Naive thymus-derived CD8-positive, alpha-beta T cell (primary cell): ENCODE measurements at places on chromosomes 7 and 10.

- no peak for DNase-seq
Observed at GRCh38 chr7:94908323-94909178, 1.2 kb downstream of the PPP1R9A start.

GRCh38 chr7:29332875-29333855 lies 138.6 kb downstream of the CHN2 start:
- no peak for DNase-seq

DNA sequence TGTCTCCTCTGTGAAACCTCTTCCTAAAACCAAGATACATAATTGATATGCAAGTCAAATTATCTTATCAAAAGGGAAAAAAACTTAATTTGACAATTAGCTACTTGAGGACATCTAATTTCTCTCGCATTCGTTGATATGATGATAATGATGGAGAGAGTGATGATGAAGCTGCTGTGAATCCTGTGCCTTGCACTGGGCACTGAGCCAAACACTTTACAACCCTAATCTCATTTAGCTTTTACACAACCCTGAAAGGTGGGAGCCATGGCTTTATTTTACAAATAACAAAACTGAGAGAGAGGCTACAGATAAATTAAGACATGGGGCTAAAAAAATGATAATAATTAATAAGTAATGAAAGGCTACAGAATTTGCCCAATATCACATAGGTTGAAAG lies 176.0 kb downstream of the NOC3L start:
- DNase-seq = no peak

DNA sequence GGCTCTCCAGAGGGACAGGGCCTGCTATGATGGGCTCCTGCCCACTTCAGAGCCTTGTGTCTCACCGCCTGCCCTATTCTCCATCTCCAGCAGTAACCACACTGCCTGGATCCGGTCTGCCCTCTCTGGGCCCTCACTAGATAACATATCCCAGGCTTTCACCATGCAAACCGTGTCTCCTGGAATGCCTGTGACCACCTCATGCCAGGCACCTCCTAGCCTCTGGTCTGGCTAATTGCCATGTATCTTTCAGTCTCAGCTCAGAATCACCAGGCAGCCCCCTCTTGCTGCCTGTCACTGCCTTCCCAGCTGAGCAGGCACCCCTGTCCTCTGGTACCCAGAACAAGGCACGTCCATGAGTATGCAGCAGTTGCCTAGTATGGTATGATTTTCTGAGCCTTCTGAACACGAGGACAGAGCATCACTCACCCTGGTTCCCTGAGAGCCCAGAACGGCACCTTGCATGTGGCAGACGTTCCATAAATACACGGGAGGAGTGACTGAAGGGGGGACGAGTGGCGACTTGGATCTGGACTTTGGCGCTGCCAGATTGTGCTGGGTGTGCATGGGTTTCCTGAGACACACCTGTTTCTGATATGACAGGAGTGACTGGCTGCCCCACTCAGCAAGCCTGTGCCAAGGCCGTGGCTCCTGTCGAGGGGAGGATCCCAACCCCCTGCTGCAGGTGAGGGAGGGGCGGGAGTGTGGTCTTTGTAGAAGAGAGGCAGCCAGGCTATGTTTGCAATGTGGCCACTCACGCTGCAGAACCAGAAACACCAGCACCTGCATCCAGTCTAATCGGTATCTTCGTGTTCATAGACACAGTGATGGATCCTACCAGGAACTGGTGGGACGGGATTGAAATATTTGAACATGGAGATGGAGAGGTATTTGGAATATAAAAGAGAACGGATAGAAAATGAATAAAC lies 95.2 kb downstream of the VOPP1 start:
- no peak for DNase-seq

DNA sequence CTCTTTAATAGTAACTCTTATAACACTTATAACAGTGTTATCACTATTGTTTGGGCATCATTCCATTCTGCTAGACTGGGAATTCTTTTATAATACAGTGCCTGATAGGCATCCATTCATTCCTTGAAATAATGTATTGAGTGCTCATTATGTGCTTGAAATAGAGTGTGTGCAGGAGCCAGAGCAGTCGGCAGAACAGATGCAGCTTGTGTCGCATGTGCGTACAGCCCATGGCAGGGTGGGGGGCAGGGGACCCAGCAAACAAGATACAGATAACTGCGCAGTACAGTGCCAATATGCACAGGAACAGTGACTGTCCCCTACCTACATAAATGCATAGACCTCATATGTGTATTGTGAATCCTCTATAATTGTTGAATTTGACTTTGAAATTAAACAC lies 99.3 kb downstream of the KAT6B start:
- no peak for DNase-seq

GRCh38 chr7:13920053-13920697 lies 69.3 kb downstream of the ETV1 start:
- DNase-seq = no peak

GRCh38 chr10:116082206-116082605 lies 190.8 kb downstream of the GFRA1 start:
- DNase-seq = no peak

- DNase-seq = no peak
Observed at GRCh38 chr10:13276749-13277365, 23.0 kb downstream of the PHYH start.

GRCh38 chr10:4663162-4663992 lies 162.6 kb upstream of the AKR1E2 start:
- no peak for DNase-seq

DNA sequence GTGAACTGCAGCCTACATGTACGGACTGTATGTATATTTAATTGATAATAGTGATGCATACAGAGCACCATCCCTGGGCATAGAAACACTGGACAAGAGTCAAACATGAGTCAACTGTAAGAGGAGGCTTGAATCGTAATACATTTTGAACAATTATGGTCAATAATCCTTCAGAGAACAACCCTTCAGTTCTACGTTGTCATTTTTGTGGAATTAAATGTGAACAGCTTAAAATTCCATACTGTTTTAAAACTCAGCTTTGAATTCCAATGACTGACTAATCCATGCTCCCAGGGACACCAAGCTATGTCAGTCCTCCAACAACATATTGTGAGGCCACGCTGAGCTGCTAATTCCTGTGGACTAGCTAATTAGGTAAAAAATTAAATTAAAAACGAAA lies 41.5 kb upstream of the KMT2E start:
- DNase-seq = no peak

DNA sequence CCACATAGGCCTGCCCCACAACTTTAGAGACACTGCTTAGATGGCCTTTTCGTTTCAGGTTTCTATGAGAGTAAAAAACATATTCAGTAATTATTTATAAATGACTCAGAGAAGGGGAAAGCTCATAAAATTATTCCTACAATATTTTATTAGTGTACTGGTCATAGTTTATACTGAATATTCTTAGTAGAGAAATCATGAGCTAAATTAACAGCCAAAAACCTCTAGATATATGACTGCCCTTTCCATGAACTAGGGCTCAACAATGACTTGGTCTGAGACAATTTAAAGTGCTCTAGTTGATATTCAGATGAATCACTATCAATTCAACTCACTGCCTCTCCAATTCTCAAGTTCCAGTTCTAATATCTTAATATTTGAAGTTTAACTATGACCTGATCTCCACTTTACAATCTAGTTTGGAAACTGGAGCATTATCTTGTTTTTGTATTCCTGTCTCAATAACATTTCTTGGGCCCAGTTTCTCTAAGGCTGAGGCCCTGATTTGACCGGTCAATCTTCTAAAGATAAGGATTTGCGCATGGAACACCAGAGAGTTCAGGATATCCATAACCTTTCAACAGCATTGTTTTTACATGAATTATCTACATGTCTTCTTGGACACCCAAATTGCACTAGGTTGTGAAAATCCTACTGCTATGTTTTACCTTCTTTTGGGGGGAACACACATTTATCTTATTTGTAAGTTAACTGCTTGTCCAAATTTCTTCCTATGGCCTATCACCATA lies 141.6 kb downstream of the DGKB start:
- no peak for DNase-seq

DNA sequence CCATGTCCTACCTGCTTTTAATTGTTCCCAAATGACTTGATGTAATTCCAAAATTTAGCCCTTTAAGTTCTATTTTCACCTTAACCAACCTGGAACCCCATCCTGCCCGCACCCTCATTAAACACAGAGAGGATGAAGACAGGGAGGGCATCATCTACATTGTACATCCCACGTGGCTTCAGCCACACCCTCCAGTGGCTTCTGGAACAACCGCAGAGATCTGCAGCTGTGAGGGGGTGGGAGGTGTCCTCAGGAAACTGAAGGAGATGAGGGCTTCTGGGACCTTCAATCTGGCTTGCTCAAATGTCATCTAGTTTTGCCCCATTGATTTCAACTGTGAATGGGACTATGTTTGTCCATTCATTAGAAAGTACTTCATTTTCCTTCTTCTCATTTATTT lies 39.0 kb downstream of the AKR1B1 start:
- no peak for DNase-seq

DNA sequence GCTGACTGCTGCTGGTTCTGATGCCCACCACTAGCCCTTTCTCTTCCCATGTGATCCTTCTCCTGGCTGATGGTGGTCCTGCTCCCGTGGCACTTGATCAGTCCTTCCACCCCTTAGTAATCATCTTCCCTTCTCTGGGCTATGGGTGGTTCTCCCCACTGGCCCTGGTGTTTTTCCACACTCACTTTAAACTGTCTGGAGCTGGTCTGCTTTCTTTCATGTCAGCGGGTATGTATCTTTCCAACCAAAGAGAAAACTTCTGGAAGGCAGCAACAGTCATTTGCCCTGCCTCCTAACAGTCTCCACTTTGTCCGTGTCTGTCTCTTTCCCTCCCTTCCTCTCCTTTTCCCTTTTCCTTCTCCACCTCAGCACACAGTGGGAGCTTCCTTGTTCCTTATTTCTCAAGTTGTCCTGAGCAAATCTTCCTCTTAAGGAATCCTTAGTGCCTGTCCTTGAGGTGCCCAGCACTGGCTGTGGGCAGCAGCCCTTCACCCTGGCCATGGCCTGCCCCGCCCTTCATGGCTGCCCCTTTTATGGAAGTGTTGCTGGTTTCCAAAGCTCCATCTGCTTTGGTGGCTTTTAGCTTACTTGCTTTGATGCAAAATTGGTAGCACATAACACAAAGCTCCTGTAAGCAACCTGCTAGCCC lies 189.0 kb downstream of the TCF7L2 start:
- no peak for DNase-seq

DNA sequence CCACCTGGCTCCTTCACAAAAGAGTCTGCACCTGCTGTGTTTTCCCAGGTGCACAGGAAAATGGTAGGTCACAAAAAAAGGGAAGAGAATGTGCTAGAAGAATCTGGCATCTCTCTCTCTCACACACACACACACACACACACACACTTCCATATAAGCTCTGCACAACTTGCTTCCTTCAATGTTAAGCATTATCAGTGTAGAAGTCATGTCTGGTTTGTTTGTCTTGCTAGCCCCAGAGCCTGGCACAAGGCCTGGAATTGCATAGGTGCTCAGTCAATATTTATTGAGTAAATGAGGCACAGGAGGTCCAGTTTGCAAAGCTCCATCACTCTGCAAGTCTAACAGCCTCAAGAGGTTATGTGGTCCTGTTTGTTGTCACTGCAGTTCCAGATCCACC lies 867.3 kb upstream of the AUTS2 start:
- no peak for DNase-seq

GRCh38 chr10:96222908-96223307 lies 48.5 kb downstream of the BLNK start:
- DNase-seq = no peak

- no peak for DNase-seq
Observed at GRCh38 chr10:86231796-86232560, 134.6 kb downstream of the GRID1 start.

DNA sequence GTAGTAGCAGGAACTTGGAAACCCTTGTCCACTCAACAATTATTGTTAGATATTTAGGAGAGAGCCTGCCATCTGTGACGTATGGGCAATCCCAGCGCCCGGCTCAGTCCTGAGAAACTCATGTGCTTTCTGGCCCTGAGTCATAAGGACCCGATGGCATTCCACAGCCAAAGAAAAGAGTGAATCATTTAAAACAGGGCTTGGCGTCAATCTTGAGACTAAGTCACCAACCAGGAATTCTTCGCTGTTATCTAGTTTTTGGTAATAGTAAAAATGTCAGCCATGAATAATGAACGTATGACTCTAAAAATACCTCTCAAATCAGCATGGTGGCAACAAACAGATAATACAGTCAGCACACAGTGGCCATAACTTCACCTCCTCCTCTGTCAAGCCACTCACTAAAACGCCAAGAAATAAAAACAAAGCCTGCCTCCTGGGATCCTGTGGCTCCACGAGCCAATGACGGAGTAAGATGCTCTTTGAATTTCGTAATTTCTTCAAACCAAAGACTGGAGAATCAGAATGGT lies 140.8 kb downstream of the ADAM12 start:
- no peak for DNase-seq

DNA sequence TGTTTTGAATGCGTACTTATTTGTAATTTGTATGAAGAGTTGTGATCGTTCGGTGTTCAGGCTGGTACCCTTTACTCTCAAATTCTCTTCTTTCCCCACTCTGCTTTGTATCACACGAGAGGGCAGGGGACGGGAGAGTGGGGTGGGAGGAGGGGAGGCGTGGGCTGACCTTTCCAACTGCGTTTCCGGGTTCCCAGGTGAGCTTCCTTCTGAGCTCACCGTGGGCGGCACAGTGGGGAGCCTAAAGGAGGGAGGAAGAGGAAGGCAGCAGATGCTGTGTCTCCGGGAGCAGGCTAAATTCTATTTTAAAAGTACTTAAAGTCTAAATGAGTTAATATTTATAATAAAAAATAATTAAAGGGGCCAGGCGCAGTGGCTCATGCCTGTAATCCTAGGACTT lies 7.4 kb upstream of the XRCC2 start:
- no peak for DNase-seq

DNA sequence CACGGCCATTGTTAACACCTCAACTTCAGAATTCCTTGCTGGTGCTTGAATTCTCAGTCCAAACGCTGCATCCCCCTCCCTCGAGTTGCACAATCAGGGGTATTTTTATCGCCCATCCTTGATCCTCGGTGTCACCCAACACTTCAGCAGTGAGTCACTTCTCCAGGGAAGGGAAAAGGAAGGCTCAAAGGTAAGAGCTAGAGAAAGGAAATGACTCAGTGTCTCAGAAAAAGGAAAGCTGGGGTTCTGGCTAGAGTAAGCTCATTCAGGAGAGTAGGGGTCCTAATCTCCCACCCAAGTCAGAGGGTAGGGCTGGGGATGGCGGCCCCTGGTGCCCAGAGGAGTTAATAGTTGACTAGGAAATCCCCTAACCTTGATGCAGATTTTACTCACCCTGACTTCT lies 39.8 kb upstream of the TRIM8 start:
- DNase-seq = no peak

GRCh38 chr10:86366033-86366901 lies at the start of gene GRID1:
Gene GRID1 (minus strand): TSS chr10:86366795.
- DNase-seq = no peak
